ENCODE measurements at places on chromosomes 2 and 18.
A peak's percentile ranks its signal among the peaks of the same experiment; 100 is the strongest.

- peak; percentile 58 for DNase-seq
Measured at GRCh38 chr2:219002395-219003266, 9.4 kb upstream of the CRYBA2 start.

GRCh38 chr2:128868686-128869551, 550.3 kb upstream of the HS6ST1 start:
- DNase-seq: no peak

DNA sequence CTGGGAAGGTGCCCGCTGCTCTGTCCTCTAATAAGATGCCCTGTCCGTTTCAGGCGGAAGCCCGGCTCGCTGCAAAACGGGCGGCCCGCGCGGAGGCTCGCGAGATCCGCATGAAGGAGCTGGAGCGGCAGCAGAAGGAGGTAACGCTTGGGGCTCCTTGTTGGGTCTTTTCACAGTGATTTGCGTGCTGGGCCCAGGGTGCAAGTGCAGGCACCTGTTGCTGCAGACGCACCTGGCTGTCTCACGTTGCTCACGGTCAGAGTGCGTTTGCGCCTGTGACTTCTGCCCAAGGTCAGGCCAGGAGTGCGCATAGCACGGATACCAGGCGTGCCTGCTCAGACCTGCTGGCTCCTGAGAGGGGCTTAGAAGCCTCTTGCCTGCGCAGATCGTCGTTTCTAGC, 81.1 kb downstream of the LRRFIP1 start:
- DNase-seq: peak; percentile 34

- no peak for DNase-seq
Measured at GRCh38 chr2:104836841-104837240, 17.1 kb upstream of the POU3F3 start.

DNA sequence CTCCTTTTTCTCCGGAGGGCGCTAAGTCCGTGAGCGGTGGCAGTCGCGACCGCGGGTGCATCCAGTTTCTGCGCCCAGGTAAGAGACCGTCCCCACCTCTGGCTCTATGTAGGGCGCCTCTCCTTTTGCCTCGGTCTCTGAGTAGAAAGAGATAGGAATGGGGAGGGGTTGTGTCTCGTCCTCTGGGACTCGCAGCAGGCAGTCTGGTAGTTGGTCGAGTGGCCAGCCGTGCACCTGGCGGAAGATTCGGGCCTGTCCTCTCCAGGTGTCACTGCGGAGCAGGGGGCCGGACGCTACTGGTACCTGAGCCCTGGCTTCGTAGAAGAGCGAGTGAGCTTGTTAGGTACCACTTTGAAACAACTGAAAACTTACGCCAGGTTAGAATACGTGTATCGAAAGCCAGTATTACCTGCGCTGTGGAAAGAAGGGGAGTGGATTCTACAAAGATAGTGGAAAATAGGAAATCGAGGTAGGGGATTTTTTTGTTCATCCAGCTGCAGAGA, 403 bp downstream of the MAP2 start:
- peak; percentile 33 for DNase-seq

DNA sequence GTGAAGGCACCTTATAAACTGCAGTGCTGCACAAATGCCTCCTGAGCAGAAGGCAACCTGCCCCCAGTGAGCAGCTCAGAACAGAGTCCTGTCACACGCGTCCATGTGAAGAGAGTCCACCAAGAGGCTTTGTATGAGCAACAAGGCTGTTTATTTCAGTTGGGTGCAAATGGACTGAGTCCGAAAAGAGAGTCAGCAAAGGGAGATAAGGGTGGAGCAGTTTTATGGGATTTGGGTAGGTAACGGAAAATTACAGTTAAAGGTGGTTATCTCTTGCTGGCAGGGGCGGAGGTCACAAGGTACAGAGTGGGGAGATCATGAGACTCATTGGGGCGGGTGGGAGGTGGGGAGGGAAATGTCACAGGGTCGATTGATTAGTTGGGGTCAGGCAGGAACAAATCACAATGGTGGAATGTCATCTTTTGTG, 53.4 kb upstream of the RALBP1 start:
- DNase-seq: no peak

GRCh38 chr2:25711675-25712354, 38.4 kb upstream of the DTNB start:
- peak; percentile 76 for DNase-seq

DNA sequence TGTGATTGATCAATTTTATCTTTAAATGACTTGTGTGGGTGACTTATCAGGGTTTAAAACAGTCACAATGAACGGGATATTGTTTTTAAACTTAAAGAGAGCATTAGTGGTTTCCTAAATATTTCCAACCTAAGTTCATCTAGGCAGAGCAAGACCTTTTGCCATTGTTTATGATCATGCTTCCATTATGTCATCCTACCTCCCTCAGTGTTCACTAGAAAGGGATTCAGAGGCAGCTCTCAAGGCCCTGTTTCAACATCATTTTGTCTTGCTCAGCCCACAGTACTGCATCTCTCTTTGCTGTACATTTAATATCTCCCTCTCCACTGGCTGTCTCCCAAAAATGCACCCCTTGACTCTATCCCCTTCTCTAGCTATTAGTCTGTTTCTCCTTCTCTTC, 21.5 kb upstream of the PELI1 start:
- no peak for DNase-seq

DNA sequence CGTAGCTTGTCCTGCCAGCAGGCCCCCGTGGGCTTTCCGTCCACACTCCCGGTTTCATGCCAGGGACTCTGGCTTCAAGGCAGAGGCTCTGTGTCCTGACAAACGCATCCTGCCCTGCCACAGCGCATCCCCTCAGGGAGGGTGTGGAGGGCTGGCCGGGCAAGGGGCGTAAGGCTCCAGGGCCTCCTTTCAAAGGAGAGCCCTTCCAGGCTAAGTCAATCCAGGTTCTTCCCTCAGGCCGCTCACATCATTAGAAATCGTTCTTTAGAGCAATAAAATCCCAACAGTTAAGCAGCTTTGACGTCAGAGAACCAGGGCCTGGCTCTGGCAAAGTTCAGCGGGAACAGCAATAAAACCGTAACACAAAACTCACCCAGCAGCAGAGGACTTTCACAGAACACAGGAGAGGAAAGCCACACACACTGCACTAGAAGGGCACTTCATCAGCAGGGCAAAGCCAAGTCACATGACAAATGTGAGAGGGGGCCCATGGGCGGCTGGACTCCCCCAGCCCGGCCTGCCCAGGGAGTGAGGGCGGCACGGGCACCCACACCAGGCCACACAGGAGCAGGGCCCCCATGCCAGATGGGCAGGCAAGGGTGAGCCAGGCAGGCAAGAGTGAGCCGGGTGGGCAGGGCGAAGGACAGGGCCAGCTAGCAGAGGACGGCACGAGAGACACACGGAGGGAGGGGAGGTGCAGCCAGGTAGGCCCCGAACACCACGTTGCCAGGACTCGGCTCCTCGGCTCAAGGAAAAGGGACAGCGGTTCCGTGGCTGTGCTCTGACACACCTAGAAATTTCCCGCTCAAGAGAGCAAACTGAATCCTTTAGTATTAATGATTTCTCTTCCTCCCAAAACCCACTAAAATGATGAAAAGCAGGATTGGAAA, 52.0 kb downstream of the HDAC4 start:
- no peak for DNase-seq

DNA sequence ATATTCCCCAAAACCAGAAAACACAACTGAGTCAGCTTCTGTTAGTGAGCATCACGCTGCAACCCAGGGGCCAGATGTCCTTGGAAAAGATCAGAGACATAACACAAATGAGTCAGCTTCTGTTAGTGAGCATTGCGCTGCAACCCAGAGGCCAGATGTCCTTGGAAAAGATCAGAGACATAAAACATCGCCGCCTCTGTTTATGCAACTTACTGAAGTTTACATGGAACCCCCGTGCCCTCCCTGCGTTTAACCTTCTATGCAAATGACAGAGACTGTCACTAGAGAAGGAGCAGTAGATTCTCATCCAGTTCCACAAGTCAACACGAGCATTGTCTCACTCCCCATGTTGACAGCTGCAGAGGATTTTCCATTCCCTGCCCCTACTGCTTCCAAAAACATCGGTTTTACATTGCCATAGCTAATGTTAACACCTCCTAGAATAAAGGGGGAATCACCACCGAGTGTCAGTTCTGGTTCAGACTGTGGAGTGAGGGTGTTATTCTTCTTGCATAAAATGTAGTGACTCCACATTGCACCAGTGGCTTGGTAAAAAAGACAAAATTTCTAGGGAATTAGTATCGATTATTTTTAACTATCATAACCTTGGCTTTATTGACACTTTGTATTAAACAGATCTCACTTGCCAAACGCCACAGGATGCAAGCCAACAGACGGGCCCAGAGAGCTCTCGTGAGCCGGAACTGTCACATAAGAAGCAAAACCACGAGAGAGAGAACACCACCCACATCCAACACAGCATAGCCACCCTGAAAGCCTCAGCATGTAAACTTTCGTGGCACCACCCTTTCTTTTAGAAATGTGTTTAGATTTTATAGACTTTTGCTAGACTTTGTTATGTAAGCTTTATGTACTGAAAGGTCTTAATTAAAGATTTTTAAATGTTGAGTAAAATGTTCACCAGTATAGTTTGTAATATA, 87.7 kb downstream of the SH3YL1 start:
- DNase-seq: no peak

DNA sequence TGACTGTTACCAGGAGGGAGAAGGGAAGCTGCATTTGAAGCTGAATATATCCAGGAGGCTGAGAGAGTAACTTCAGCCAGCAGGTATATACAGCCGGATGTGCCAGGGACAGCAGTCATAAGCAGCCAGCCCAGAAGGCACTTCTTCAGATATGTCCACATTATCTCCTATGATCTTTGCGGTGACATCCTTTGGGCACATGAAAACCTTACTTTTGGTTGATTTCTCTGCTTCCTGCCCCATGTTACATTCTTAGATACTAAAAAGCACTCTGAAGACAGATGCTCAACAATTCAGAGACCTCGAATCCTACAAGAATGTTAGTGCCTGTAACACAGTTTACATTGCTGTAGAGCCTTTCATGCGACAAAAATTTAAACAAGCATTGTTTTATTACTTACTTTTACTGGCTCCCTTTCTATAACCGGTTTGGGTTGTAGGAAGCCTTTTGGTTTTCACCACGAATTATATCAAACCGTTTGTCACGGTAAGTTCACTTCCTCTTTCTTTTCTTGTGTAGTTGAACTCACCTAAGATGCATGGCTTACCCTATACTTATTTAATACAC, 50.3 kb upstream of the TLK1 start:
- no peak for DNase-seq

DNA sequence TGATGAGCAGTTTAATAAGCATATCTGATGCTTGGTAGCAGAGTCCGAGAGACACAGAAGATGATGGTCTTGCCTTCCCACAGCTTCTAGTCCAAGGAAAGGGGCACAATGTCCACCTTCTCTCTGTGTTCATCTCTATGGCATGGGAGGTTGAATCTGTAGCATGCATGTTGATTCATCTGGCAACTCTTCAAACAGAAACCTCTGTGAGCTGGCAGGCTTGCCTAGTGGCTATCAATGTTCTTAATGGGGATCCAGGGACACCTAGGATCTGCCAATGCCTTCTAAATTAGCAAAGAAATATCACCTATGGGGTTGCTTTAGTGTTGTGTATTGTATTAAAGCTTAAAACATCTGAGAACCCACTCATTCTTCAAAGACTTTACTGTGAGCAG, 170.8 kb downstream of the INO80D start:
- peak; percentile 54 for DNase-seq

GRCh38 chr2:8306530-8307351, 375.1 kb upstream of the ID2 start:
- DNase-seq: peak; percentile 70

DNA sequence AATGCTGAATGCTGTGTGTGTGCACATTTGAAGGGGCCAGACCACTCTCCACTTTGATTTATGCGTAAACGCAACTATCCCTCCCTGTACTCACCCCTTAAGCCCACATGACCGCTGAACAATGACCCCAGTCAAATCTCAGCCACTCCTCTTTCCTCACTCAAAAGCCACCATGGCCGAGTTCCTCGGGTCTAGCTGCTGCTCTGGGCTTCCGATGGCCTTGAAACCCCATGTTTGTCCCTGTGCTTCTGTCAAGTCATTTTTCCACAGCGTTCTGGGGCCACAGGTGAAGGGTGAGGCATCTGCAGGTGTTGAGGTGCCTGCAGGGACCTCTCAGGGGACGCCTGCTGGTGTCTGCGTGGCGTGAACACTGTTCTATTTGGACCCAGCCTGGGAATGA, 74.3 kb upstream of the TMEM18 start:
- DNase-seq: no peak

- DNase-seq: peak; percentile 57
Measured at GRCh38 chr2:98269274-98269673, 77.0 kb upstream of the CNGA3 start.

GRCh38 chr18:13308369-13308768, 89.8 kb downstream of the LDLRAD4 start:
- no peak for DNase-seq
